ENCODE measurements at places on chromosomes 2 and 18. TPM values are rescaled to one million over a fixed set of nuclear protein-coding genes. Genes with fewer than 3 reads are reported as not detected.

The B3GNT7 gene
- total RNA-seq = under 0.01 TPM

The CAD gene
- total RNA-seq = 22.6 TPM

The FAHD2B gene
- 2.7 TPM for total RNA-seq

The OTOS gene
- not detected for total RNA-seq

The ALPI gene
- total RNA-seq = not detected

The TEKT4 gene
- not detected for total RNA-seq

The STON1 gene
- total RNA-seq = 20.0 TPM

The BCL2 gene
- total RNA-seq = 1.5 TPM

The M1AP gene
- total RNA-seq = under 0.01 TPM

The COLEC11 gene
- total RNA-seq = 1.2 TPM

The ABCG5 gene
- not detected for total RNA-seq

The LIMS4 gene
- 8.1 TPM for total RNA-seq

The PLGLB2 gene
- 0.38 TPM for total RNA-seq

The CRYBA2 gene
- total RNA-seq = not detected

The PAX3 gene
- total RNA-seq = not detected

The OSBPL6 gene
- 0.96 TPM for total RNA-seq

The DGKD gene
- total RNA-seq = 13.5 TPM

The REG3G gene
- total RNA-seq = not detected

The NEU4 gene
- 0.28 TPM for total RNA-seq

The TMEM185B gene
- 29.0 TPM for total RNA-seq

The SP9 gene
- not detected for total RNA-seq

The RGPD6 gene
- 40.5 TPM for total RNA-seq

The CCDC102B gene
- total RNA-seq = 46.2 TPM

The SAG gene
- not detected for total RNA-seq

The NEU2 gene
- total RNA-seq = not detected

The ANTXR1 gene
- total RNA-seq = 45.2 TPM

The ANAPC1 gene
- 54.3 TPM for total RNA-seq

The HOXD13 gene
- not detected for total RNA-seq

The ZBTB7C gene
- not detected for total RNA-seq

The CPLX4 gene
- not detected for total RNA-seq

The MMADHC gene
- total RNA-seq = 233 TPM

The SP140 gene
- not detected for total RNA-seq

The VIL1 gene
- total RNA-seq = under 0.01 TPM

The CFC1 gene
- not detected for total RNA-seq

The HOXD11 gene
- total RNA-seq = 0.28 TPM

The ZSWIM2 gene
- under 0.01 TPM for total RNA-seq

The MPP4 gene
- total RNA-seq = 9.8 TPM
